ENCODE measurements at places on chromosomes 6 and 20.

GRCh38 chr6:137237413-137238170 is 18.4 kb upstream of the IFNGR1 start:
- peak; percentile 43 for DNase-seq

- no peak for DNase-seq
These were observed 1.6 kb downstream of the TMEM244 start for GRCh38 chr6:129859524-129859923.

- DNase-seq, result no peak
These were observed 9.4 kb downstream of the TLDC2 start for GRCh38 chr20:36885356-36885755.

DNA sequence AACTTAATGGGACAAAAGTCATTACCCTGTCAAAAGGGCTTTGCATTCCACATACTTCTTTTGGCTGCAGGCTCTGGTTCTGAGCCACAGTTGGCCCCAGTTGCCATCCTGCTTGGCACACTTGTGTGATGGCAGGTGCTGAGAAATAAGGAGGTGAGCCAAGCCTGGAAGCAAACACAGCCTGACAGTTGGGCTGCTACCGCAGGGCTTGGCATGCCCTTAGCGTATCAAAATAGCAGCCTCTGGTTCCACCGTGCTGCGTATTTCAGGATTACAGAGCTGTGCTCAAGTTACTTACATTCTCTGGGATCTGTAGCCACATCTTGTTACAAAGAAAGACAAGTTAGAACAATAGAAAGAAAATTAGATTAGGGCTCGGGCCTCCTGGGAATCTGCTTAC is 11.1 kb downstream of the MTHFD1L start:
- no peak for DNase-seq

GRCh38 chr6:157956171-157956730 is 25.4 kb upstream of the SYNJ2 start:
- DNase-seq, result no peak

DNA sequence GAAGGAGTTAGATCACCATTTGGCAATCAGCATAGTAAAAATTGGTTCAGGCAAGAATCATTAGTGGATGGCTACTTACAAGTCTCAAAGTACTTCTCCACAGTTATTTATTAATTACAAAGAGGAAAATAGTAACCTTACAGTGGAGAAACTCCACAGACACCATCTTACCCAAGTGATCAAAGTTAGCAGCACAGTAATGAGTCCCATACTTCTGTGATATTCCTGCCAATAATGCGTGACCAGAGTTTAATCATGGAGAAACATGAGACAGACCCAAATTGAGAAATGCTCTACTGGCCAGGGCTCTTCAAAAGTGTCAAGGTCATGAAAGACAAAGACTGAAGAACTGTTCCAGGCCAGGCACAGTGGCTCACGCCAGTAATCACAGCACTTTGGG is 9.5 kb downstream of the TBC1D7 start:
- DNase-seq, result no peak

GRCh38 chr20:10643560-10643873 is 30.3 kb downstream of the JAG1 start:
- no peak for DNase-seq

- DNase-seq, result peak; percentile 10
These were observed 6.0 kb downstream of the OPN5 start for GRCh38 chr6:47787620-47788497.

- no peak for DNase-seq
These were observed 11.0 kb downstream of the SMPDL3A start for GRCh38 chr6:122799916-122800686.

GRCh38 chr6:144856622-144857021 is 571.5 kb downstream of the UTRN start:
- no peak for DNase-seq

DNA sequence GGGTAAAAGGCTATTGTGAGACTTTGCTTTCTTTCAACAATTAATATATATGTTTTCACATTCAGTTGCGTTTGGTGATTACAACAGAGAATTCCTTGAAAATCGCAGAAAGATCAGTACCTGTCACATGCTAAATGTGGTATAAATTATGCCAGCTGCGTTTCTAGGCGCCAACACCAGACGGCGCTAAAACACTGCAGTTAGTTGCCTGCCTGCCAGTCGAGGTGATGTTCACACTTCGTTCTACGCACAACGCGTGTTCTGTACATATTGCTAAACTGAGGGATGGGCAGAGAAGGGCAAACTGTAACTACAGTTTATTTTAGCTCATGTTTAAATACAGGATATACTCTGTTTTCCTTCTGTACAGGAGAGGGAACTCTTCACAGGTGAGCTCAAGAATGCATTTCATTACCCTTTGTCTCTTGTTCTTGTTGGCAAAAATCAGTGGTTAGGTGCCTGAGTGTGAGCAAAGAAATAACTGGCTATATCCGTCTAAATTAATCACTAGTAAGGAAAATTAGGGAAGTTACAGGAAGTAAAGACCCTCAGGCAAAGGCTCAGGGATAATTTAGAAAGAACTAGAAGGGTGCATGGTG is 100.1 kb upstream of the RGS17 start:
- DNase-seq, result peak; percentile 5

- no peak for DNase-seq
These were observed 115.6 kb upstream of the SLC24A3 start for GRCh38 chr20:19096843-19097242.

- DNase-seq, result no peak
These were observed 37.9 kb downstream of the PLCG1 start for GRCh38 chr20:41175201-41175651.

DNA sequence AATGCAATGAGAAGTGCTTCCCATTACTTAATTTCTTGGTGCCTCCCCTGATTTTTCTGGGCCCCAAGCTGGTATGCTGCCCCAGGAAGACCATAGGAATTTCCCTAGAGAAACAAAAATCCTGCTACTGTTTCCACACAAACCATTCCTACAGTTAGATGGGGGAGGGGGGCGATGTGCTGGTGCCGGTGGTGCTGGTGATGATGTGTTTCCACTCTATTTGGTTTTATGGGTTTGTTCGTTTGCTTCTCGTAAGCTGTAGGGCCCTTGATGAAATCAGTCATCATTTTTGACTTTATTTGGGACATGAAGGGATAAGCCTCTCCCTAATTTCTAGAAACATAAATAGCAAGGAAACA is 105.1 kb downstream of the MKKS start:
- DNase-seq, result no peak

- DNase-seq, result no peak
These were observed 130.7 kb upstream of the KCNK16 start for GRCh38 chr6:39453241-39453640.

DNA sequence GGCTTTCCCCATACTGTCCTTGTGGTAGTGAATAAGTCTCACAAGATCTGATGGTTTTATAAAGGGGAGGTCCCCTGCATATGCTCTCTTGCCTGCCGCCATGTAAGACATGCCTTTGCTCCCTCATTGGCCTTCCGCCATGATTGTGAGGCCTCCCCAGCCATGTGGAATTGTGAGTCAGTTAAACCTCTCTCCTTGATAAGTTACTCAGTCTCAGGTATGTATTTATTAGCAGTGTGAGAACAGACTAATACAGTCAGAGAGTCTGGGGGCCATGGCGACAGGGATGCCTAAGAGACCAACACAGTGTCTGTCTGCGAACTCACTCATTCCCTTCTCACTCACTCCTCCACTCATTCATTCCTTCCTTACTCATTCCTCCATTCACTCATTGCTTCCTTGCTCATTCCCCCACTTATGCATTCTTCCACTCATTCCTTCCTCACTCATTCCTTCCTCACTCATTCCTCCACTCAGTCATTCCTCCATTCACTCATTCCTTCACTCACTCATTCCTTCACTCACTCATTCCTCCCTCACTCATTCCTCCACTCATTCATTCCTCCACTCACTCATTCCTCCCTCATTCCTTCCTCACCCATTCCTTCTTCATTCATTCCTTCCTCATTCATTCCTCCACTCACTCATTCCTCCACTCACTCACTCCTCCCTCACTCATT is 137.5 kb upstream of the AGPAT4 start:
- no peak for DNase-seq

DNA sequence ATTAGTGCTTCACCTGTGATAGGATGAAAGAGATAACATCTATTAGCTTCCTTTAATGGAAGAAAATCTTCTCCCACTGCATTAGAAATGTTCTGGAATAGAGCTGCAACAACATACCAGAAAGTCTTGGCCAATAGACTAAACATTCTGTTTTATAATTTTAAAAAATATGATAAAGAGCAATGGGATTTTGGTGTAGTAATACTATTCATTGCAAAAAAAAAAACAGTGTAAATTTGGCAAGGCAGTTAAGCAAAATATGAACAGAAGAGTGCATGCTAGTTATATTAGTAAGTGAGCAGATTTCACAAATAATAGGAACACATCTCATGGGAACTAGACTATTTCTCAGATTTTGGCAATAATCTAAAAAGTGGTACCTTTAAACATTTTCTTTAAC is 43.3 kb downstream of the SOX4 start:
- no peak for DNase-seq

GRCh38 chr6:134115715-134116074 is 63.3 kb upstream of the SLC2A12 start:
- DNase-seq, result no peak

GRCh38 chr6:44267252-44267651 is 1.9 kb upstream of the NFKBIE start:
- no peak for DNase-seq

- DNase-seq, result peak; percentile 97
These were observed 24.1 kb downstream of the CFAP61 start for GRCh38 chr20:20076297-20077065.

- no peak for DNase-seq
These were observed 2.0 kb downstream of the PI3 start for GRCh38 chr20:45176526-45177267.

- no peak for DNase-seq
These were observed 235.1 kb upstream of the UFL1 start for GRCh38 chr6:96286503-96286902.

DNA sequence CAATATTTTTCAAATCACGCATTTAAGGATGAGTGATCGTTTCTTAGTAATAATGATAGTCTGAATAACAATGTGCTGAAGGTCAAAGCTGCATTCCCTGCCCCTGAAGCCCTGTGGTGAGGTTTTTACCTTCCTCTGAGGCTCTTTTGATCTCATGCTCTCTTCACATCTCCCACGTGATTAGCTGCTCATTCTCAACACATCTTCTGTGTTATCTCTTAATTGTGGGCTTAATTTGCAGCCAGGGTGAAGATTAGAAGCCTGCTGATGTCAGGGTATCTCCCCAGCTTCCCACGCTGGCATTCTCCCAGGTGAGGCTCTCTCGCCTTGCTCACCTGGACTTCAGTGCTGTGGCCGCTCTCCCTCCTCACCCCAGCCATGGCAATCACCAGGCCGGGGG is 109.7 kb upstream of the FOXQ1 start:
- no peak for DNase-seq

DNA sequence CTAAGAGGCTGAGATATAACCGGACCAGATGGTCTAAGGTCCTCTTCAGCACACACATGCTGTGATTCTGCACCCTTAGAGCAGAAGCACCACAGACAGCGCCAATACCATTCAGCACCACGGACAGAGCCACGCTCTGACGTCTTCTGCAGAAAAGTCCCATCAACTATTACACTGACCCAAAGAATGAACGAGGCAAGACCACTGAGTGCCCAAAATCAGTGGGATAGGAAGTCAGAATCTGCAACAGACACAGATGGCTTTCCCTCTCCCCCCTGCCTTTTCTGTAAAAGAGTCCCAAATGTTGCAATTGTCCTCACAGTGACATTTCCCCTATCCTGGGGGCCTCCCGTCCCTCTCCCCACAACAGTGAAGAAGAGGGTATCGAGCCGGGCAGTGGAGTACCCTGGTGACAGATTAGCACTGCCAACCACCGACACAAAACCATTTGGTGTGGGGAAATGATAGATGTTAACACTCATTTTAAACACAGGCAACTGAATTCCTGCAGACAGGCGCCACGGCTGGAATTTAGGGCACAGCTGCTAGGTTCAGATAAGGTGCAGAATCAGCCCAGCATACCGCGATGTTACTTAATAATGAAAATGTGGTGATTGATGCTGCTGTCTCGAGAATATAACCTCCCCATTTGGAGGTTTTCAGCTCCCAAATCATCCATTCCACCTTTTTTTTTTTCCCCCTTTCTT is 66.6 kb upstream of the CTNNBL1 start:
- DNase-seq, result peak; percentile 48

GRCh38 chr20:4835244-4836177 is 113.8 kb downstream of the PRND start:
- no peak for DNase-seq

GRCh38 chr6:168047841-168048723 is 30.9 kb downstream of the FRMD1 start:
- DNase-seq, result no peak

DNA sequence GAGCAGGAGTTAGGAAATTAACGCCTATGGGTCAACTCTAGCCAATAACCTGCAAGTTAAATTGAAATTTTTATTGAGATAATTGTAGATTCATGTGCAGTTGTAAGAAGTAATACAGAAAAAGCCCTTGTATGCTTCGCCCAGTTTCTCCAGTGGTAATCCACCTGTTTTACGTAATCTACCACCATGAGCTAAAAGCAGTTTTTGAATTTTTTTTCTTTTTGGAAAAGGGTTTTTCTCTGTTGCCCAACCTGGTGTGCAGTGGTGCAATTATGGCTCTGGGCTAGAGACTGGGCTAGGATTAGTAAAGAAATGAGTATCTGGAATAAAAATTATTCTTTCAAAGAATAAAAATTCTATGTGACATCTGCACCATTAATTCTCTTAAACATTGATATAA is 116.2 kb downstream of the ZFP64 start:
- DNase-seq, result peak; percentile 34

GRCh38 chr20:61841966-61842365 is 223.7 kb downstream of the TAF4 start:
- no peak for DNase-seq

- DNase-seq, result no peak
These were observed 47.7 kb upstream of the CST5 start for GRCh38 chr20:23926944-23927872.

GRCh38 chr20:6855104-6855503 is 87.6 kb downstream of the BMP2 start:
- peak; percentile 62 for DNase-seq

- DNase-seq, result no peak
These were observed 130.8 kb downstream of the ZDHHC14 start for GRCh38 chr6:157511682-157512381.

GRCh38 chr6:91464201-91464600 is 877.3 kb upstream of the MAP3K7 start:
- DNase-seq, result no peak

All from MV-4-11 (cell line).